Natural killer cell treated with Interleukin-12 subunit alpha and Interleukin-12 subunit beta and Interleukin-15 and Interleukin-18, amount 100 ng/mL, for 72 hours (primary cell): ENCODE measurements at places on chromosomes 12 and 14.

DNA sequence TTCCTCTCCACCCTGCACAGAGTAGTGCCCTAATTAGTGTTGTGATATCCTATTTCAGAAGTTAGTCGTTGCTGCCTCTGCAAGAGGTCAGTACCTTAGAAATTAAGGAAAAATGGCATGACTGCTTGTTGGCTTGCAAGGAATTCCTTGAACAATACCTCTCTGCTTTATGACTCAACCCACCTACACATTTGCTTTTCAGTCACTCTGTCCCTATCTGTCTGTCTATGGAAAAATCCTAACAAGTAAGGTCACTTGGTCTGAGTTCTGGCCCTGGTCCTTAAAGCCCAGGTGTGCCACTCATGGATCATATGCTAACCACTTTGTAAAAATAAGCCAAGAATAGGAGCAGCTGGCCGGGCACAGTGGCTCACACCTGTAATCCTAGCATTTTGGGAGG is 116.4 kb upstream of the ATF1 start:
- H3K4me3 ChIP-seq: no peak overlapping the region
- H3K27ac ChIP-seq: no peak overlapping the region
- H3K36me3 ChIP-seq: no peaks in the 10 kb centered on the region

GRCh38 chr14:105739331-105740102 is 213.1 kb downstream of the TMEM121 start:
- H3K36me3 ChIP-seq: no peaks in the 10 kb centered on the region
- H3K4me3 ChIP-seq: no peak overlapping the region
- DNase-seq: no peak
- no peaks in the 10 kb centered on the region for H3K27me3 ChIP-seq
- no peaks in the 10 kb centered on the region for H3K4me1 ChIP-seq

DNA sequence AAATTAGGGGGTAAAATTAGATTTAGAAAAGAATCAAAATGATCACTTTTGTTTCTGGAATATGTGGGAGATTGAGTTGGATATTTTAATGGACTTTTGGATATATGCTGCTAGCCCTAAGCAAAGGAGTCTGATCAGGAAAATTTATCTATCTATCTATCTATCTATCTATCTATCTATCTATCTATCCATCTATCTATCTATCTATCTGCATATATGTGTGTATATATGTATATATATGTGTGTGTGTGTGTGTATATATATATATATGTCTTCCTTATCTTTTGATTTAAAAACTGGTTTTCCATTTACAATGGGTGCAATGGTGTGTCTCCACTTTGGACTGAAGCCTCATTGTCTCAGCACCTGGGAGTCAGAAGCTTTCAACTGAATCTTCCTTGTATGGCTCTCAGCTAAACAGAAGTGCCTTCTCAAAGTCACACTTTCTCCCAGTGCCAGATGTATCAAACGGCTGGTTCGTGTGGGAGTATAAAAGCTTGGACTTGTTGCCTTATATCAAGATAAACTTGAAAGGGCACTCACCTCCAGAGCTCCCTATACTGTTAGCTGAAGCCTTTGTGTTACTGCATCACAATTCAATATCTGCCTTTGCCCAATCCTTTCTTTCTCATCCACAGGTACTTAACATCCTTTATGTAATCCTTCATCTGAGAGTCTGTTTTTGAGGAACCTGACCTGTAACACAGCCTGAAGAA is 31.6 kb upstream of the CD69 start:
- no peak for DNase-seq
- H3K4me3 ChIP-seq: peak overlapping the region; percentile 90

DNA sequence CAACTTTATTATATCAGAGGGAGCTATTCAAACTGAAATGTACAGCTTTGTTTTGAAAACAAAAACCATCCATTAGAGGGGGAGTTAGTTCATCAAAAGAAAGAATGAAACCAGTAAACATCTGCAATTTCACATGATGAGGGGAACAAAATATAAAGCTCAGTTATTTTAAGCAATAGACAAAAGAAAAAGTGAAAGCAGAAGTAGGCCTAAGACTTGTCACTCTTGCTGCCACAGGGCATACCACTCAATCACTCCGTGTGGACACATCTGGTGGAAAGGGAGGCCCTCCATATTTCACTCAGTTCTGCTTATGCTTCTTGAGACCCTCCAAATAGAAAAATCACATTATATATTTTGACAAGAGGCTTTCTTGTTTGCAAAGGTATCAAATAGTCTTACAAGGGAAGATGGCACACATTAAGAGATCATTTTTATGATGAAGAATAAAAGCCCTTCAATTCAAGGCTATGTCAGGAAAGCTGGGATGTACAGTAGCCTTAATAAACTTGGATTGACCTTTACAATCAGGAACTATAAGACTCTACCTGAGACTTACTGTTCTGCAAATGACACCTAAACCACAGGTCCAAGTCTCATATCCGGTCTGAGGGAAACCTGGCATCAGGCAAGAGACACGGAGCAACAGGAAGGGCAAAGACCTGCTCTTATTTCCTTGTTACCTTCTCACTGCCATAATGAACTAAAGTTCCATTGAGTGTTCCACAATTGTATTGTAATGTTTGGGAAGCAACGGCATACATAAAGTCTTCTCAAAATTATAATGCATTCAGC is 222.5 kb upstream of the GRIP1 start:
- DNase-seq: no peak
- peak overlapping the region; percentile 10 for H3K4me3 ChIP-seq
- no peaks in the 10 kb centered on the region for H3K27me3 ChIP-seq
- H3K4me1 ChIP-seq: peaks cover 22% of the 10 kb centered on the region
- no peak overlapping the region for H3K27ac ChIP-seq
- H3K36me3 ChIP-seq: no peaks in the 10 kb centered on the region

GRCh38 chr14:69505338-69506240 is 21.1 kb downstream of the PLEKHD1 start:
- no peak overlapping the region for H3K4me3 ChIP-seq
- no peak overlapping the region for H3K27ac ChIP-seq
- peaks cover under 1% of the 10 kb centered on the region for H3K27me3 ChIP-seq
- no peak for DNase-seq
- no peaks in the 10 kb centered on the region for H3K4me1 ChIP-seq
- H3K36me3 ChIP-seq: no peaks in the 10 kb centered on the region

GRCh38 chr12:100845095-100845494 is 50.5 kb downstream of the ANO4 start:
- DNase-seq: no peak
- H3K27ac ChIP-seq: no peak overlapping the region
- H3K36me3 ChIP-seq: no peaks in the 10 kb centered on the region
- H3K27me3 ChIP-seq: no peaks in the 10 kb centered on the region

GRCh38 chr12:66312189-66312588 is 9.9 kb downstream of the HELB start:
- peak overlapping the region; percentile 44 for H3K4me3 ChIP-seq
- H3K27ac ChIP-seq: no peak overlapping the region
- H3K27me3 ChIP-seq: no peaks in the 10 kb centered on the region
- DNase-seq: no peak
- H3K36me3 ChIP-seq: peaks cover 25% of the 10 kb centered on the region

DNA sequence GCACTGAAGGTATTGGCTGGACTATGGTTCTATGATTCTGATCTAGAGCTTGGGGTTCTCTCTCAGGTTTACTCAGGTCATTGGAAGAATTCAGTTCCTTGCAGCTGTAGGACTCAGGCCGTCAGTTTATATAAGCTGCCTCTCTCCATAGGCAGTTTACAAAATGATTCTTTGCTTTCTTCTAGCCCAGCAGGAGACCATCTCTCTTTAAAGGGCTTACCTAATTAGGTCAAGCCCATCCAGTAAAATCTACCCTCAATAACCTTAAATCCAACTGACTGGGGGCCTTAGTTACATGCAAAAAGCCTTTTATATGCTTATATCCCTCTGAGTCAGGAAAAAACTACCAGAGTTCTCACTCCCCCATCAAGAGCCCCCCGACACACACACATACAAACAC is 80.5 kb upstream of the GARIN6 start:
- no peaks in the 10 kb centered on the region for H3K27me3 ChIP-seq
- no peaks in the 10 kb centered on the region for H3K4me1 ChIP-seq
- no peak for DNase-seq
- peaks cover 5% of the 10 kb centered on the region for H3K36me3 ChIP-seq
- no peak overlapping the region for H3K27ac ChIP-seq
- no peak overlapping the region for H3K4me3 ChIP-seq

DNA sequence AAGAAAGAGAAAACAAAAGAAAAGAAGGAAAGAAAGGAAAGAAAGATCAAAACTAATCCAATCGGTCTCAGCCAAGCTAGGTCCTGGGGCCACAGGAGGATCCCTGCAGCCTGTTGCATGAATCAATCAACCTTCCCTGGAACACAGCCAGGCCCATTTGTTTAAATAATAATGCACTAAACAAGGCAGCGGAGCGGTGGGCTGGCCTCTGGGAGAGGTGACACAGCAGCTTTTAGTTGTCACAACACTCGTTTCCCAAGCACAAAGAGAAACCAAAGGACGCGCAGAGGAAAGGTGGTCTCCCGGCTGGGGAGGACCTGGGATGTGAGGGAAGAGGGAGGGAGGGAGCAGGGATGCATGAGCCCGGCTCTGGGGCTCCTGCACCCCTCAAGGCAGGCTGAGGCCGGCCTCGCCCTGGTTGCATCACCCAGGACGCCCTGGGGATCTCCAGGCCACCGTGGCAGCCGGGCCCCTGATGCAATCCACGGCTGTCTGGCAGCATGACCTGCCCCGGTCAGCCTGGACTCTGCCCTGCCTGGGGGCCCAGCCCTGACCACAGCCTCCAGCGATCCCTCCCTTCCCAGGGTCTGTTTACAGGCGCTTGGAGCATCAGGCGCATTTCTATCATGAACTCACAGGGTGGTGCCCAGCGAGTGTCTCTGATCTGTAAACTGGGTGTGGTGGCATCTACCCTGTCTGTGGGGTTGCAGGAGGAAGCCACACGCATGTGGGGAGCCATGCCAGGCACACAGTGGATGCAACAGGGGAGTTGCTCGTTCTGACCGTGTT is 32.5 kb downstream of the MMP17 start:
- H3K36me3 ChIP-seq: no peaks in the 10 kb centered on the region
- DNase-seq: no peak
- peak overlapping the region; percentile 63 for H3K27ac ChIP-seq

DNA sequence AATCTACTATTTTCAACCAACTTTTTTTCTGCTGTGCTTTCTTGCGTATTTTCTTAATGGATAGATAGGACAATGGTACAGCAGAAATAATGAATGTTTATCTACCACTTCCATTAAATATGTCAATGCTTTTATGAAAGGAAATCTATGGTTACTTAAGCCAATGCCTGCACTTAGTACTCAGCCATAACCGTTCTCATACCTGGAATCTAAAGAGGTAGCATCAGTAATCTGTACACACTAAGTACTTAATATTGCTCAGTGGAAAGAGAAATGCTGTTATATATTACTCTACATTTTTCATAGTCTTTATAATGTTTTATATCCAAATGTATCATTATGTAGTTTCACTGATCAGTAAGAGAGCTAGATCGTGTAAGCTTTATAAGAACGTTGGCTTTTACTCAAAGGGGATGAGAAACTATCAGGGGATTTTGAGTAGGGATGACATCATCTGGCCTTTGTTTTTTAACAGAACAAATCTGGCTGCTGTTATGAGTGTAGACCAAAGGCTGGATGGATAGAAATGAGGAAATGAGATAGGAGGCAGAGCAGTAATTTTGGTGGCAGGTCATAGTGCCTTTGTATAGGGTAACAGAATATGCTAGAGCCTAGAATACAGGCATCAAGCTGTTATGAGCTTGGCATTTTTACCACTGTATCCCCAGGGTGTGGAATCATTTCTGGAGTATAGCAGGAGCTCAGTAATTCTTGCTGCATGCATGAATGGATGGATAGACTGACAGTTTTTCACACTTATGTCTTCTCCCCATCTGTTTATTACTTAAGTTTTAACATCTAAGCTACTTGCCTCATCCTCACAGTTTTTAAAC is 34.0 kb downstream of the ALG10B start:
- H3K4me1 ChIP-seq: no peaks in the 10 kb centered on the region
- no peak overlapping the region for H3K4me3 ChIP-seq
- DNase-seq: no peak
- H3K27me3 ChIP-seq: no peaks in the 10 kb centered on the region

GRCh38 chr12:89040146-89040964 is 311.9 kb downstream of the DUSP6 start:
- peak overlapping the region; percentile 97 for H3K27ac ChIP-seq
- H3K4me3 ChIP-seq: peak overlapping the region; percentile 84

DNA sequence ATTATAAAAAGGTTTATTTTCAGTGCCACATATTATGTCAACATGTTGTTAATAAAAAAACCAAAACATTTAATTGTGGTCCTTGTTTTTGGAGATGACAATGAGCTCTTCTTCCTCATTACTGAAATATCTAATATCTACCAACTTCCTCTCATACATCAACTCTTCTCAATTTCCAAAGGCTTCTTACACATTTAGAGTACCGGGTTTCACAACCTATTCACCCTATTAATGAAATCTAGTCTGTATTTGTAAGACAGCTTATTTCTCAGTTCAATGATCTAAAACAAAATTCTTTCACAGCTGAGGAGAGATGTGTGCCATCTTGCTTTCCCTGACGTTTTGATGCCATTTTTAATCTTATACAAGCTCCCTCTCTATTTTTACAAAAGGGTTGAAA is 14.5 kb downstream of the NRDE2 start:
- H3K27me3 ChIP-seq: no peaks in the 10 kb centered on the region
- peaks cover 20% of the 10 kb centered on the region for H3K36me3 ChIP-seq
- peaks cover 15% of the 10 kb centered on the region for H3K4me1 ChIP-seq
- H3K4me3 ChIP-seq: no peak overlapping the region
- no peak overlapping the region for H3K27ac ChIP-seq
